ENCODE measurements at places on chromosomes 2 and 18. TPM values are rescaled to one million over a fixed set of nuclear protein-coding genes. Genes with fewer than 3 reads are reported as not detected.

RFX8 gene
- 0.91 TPM for total RNA-seq

GRCh38 chr2:234989183-234989701, 37.4 kb downstream of the SH3BP4 start:
- H3K4me1 ChIP-seq = peaks cover 8% of the 10 kb centered on the region
- H3K27me3 ChIP-seq = no peaks in the 10 kb centered on the region
- no peak overlapping the region for H3K4me3 ChIP-seq
- DNase-seq = no peak

- no peaks in the 10 kb centered on the region for H3K27me3 ChIP-seq
- H3K4me3 ChIP-seq = no peak overlapping the region
- DNase-seq = no peak
- no peaks in the 10 kb centered on the region for H3K36me3 ChIP-seq
- no peak overlapping the region for H3K27ac ChIP-seq
These were observed 33.0 kb downstream of the CASP10 start for GRCh38 chr2:201215963-201216362.

- no peaks in the 10 kb centered on the region for H3K27me3 ChIP-seq
- H3K27ac ChIP-seq = no peak overlapping the region
- no peaks in the 10 kb centered on the region for H3K36me3 ChIP-seq
- no peaks in the 10 kb centered on the region for H3K4me1 ChIP-seq
These were observed 18.8 kb upstream of the PLB1 start for GRCh38 chr2:28477087-28477486.

DNA sequence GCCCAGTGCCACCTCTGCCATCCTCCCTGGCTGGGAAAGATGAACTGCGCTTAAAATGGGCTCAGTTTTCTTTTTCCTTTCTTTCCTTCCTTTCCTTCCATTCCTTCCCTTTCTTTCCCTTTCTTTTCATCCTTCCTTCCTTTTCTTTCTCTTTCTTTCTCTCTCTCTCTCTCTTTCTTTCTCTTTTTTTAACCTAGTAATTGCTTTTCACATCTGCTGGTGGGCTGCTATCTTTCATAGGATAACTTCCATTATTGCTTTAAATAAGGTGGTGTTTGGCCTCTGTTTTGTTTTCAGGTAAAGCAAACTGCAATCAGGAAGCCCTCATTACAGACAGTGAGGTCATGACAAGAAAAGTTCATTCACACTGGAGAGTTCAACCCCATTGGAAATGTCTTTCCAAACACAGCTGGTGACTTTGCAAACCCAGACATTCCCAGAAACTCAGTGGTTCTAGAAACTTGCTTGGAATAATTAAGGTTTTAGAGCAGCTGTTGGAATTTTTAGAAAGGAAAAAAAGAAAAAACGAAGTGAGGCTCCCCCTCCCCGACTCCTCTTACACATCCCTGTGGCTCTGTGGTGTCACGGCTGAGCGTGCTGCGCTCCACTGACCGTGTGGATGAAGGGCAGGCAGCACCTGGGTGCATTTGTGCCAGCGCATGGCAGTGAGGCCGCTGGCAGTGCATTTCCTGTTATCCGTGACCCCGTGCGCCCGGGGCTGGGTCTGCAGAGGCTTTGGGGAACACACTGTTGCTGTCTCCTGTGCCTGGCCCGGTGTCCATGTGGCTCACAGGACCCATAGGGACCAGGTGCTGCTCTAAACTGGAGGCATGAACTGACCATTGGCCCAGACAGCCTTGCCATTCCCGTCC, 76.9 kb downstream of the MBP start:
- no peak for DNase-seq
- no peaks in the 10 kb centered on the region for H3K27me3 ChIP-seq
- peak overlapping the region; percentile 73 for H3K27ac ChIP-seq

GRCh38 chr2:23568626-23569190, 183.7 kb downstream of the KLHL29 start:
- no peaks in the 10 kb centered on the region for H3K27me3 ChIP-seq
- peaks cover 24% of the 10 kb centered on the region for H3K4me1 ChIP-seq
- no peak for DNase-seq
- H3K27ac ChIP-seq = peak overlapping the region; percentile 85
- no peaks in the 10 kb centered on the region for H3K36me3 ChIP-seq

BMP10 gene
- not detected for total RNA-seq

DNA sequence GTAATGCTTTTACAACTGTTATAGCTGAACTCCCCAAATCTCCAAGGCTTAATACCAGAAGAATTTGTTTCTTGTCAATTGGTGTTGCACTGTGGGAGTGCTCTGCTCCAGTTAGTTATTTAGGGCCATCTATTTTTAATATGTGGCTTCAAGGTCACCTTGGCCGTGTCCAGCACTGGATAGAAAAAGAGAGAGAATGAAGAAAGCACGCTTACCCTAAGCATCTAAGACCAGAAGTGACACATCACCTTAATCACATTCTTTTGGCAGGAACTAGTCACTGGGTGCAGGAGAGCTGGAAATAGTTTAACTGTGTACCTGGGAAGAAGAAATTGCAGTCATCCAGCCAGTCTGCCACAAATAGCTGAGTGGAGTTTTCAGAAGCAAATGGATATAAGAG, 78.8 kb downstream of the VWC2L start:
- H3K4me3 ChIP-seq = no peak overlapping the region
- no peaks in the 10 kb centered on the region for H3K27me3 ChIP-seq
- no peaks in the 10 kb centered on the region for H3K36me3 ChIP-seq
- H3K27ac ChIP-seq = no peak overlapping the region
- H3K4me1 ChIP-seq = no peaks in the 10 kb centered on the region

- H3K36me3 ChIP-seq = peaks cover 4% of the 10 kb centered on the region
- DNase-seq = no peak
- H3K27me3 ChIP-seq = no peaks in the 10 kb centered on the region
- H3K4me3 ChIP-seq = no peak overlapping the region
These were observed 221.6 kb downstream of the GBX2 start for GRCh38 chr2:235946590-235946989.

- DNase-seq = no peak
- no peaks in the 10 kb centered on the region for H3K36me3 ChIP-seq
- H3K27ac ChIP-seq = no peak overlapping the region
- no peak overlapping the region for H3K4me3 ChIP-seq
- no peaks in the 10 kb centered on the region for H3K27me3 ChIP-seq
These were observed 17.1 kb upstream of the AAK1 start for GRCh38 chr2:69660637-69661036.

DNA sequence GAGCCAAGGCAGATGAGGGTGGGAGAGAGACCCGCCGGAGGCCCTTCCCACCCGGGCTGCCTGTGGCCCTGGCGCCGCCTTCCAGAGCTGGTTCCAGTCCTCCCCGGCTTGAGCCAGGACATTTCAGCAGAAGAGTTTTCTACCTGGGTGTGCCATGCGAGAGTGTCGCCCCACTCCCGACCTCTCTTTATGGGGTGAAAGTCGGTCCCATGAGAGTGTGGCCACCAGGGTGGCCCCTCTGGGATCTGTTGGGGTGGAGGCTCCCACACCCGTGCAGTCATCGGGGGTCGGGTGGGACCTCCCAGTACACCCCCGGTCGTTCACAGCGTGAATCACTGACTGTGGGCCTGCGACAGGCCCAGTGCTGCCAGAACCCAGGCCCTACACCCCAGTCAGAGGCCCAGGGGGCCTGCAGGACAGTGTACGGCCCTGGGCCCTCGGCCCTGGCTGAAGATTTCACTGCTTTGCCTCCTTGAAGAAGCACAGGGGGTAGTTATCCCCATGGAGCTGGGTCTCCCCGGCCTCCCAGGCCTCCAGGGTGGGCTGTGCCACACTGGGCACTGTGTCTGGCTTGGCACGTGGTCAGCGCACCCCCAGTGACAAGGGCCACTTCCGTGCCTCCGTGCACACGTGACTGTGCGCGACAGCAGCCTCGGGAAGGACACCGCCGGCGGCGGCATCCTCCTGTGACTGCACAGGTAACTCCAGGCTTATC, 5.9 kb downstream of the NFATC1 start:
- H3K4me3 ChIP-seq = no peak overlapping the region
- peaks cover 96% of the 10 kb centered on the region for H3K4me1 ChIP-seq
- no peak for DNase-seq
- H3K27me3 ChIP-seq = no peaks in the 10 kb centered on the region
- peak overlapping the region; percentile 85 for H3K27ac ChIP-seq

- DNase-seq = no peak
- no peak overlapping the region for H3K27ac ChIP-seq
- no peak overlapping the region for H3K4me3 ChIP-seq
- H3K4me1 ChIP-seq = peaks cover 28% of the 10 kb centered on the region
- no peaks in the 10 kb centered on the region for H3K36me3 ChIP-seq
These were observed 19.1 kb downstream of the MAPRE2 start for GRCh38 chr18:35060122-35060815.

DNA sequence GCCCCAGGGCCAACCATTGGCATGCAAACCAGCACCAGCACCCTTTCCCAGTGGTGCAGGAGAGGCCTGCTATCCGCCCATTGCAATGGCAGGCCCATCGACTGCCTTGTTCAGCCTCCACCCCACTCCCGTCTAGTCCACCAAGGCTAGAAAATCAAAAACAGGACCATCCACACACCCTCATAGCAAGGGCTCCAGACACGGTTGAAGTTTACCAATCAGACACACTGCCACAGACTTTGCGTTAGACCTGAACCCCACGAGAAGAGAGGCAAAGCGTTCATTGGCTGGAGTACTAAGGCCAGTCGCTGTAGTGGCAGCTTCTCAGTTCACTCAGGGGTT, 95.3 kb upstream of the TEX51 start:
- no peaks in the 10 kb centered on the region for H3K27me3 ChIP-seq
- H3K36me3 ChIP-seq = no peaks in the 10 kb centered on the region
- DNase-seq = peak; percentile 64
- H3K4me3 ChIP-seq = no peak overlapping the region
- H3K27ac ChIP-seq = no peak overlapping the region

GRCh38 chr2:225616848-225617247, 217.3 kb downstream of the NYAP2 start:
- no peak for DNase-seq
- H3K27me3 ChIP-seq = no peaks in the 10 kb centered on the region
- H3K36me3 ChIP-seq = no peaks in the 10 kb centered on the region
- H3K4me1 ChIP-seq = no peaks in the 10 kb centered on the region
- no peak overlapping the region for H3K27ac ChIP-seq

SCYGR4 gene
- total RNA-seq = not detected

- no peaks in the 10 kb centered on the region for H3K36me3 ChIP-seq
- H3K27me3 ChIP-seq = no peaks in the 10 kb centered on the region
- H3K4me3 ChIP-seq = no peak overlapping the region
- no peak for DNase-seq
- peak overlapping the region; percentile 91 for H3K27ac ChIP-seq
- peaks cover 13% of the 10 kb centered on the region for H3K4me1 ChIP-seq
These were observed 74.1 kb upstream of the PXDN start for GRCh38 chr2:1818404-1818803.

GRCh38 chr18:54740136-54740846, 88.0 kb upstream of the RAB27B start:
- no peak for DNase-seq
- H3K4me1 ChIP-seq = peaks cover 8% of the 10 kb centered on the region
- no peak overlapping the region for H3K27ac ChIP-seq
- no peak overlapping the region for H3K4me3 ChIP-seq

DPP4 gene
- 4.1 TPM for total RNA-seq

DNA sequence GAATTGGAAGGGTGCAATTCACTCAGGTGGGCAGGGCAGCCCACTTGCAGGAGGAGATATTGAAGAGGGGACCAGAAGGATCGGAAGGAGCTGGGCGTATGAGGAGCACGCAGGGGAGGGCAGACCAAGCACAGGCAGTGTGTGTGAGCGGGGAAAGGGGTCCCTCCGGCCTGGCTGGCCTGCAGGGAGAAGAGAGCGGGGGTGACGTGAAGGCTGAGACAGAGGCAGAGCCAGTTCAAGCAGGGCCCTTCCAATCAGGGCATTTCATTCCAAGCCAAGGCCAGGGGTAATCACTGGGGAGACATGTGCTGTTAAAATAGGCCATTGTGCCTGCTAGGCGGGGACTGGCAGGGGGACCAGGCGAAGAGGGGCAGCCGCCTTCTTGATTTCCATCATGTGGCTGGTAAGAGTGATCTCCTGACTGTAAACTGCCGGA, 62.2 kb downstream of the ACKR3 start:
- no peaks in the 10 kb centered on the region for H3K27me3 ChIP-seq
- no peaks in the 10 kb centered on the region for H3K36me3 ChIP-seq
- no peak overlapping the region for H3K27ac ChIP-seq
- no peak for DNase-seq
- H3K4me1 ChIP-seq = peaks cover 18% of the 10 kb centered on the region
- H3K4me3 ChIP-seq = no peak overlapping the region

MMADHC gene
- 96.5 TPM for total RNA-seq

DSEL gene
- total RNA-seq = 9.2 TPM

GRCh38 chr2:72576459-72576858, 249.4 kb downstream of the EXOC6B start:
- H3K4me3 ChIP-seq = no peak overlapping the region
- DNase-seq = no peak
- no peak overlapping the region for H3K27ac ChIP-seq
- no peaks in the 10 kb centered on the region for H3K27me3 ChIP-seq
- no peaks in the 10 kb centered on the region for H3K36me3 ChIP-seq

GRCh38 chr18:52060607-52061304, 279.2 kb upstream of the DCC start:
- H3K36me3 ChIP-seq = no peaks in the 10 kb centered on the region
- H3K27me3 ChIP-seq = no peaks in the 10 kb centered on the region
- no peak for DNase-seq
- H3K27ac ChIP-seq = no peak overlapping the region
- H3K4me3 ChIP-seq = no peak overlapping the region

DNA sequence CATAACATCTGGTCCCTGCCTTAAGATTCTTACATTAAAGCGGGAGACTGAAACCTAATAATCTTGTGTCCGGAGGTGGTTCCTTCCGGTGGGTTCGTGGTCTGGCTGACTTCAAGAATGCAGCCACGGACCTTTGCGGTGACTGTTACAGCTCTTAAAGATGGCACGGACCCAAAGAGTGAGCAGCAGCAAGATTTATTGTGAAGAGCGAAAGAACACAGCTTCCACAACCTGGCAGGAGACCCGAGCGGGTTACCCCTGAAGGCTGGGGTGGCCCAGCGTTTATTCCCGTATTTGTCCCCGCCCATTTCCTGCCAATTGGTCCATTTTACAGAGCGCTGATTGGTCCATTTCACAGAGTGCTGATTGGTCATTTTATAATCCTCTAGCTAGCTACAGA, 122.3 kb upstream of the SIX2 start:
- H3K27ac ChIP-seq = no peak overlapping the region
- peaks cover 15% of the 10 kb centered on the region for H3K4me1 ChIP-seq
- no peak for DNase-seq
- no peaks in the 10 kb centered on the region for H3K27me3 ChIP-seq
- no peak overlapping the region for H3K4me3 ChIP-seq
